ENCODE measurements at places on chromosomes 1 and 21.

DNA sequence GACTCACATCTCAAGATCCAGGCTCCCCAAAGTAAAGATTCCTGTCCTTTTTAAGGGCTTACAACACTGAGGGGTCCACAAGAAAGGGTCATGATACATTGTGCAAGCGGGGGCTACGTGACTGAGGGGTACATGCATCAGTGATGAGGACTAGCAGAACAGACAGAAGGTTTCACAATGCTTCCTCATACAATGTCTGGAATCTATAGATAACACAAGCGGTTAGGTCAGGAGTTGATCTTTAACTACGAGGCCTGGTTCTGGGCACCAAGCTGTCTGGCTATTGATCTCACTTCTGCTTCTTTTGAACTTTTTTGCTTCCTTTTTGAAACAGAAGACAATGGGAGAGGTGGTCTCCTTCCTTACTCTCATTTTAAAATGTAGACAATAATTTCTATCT, 718.6 kb downstream of the AMY1C start:
- DNase-seq = no peak

- no peak for DNase-seq
These were observed 153.3 kb upstream of the FOXD3 start for GRCh38 chr1:63169057-63169456.

- DNase-seq = no peak
These were observed 17.5 kb downstream of the COL9A2 start for GRCh38 chr1:40299366-40300248.

GRCh38 chr1:67005068-67005467, 48.9 kb downstream of the SLC35D1 start:
- DNase-seq = no peak

DNA sequence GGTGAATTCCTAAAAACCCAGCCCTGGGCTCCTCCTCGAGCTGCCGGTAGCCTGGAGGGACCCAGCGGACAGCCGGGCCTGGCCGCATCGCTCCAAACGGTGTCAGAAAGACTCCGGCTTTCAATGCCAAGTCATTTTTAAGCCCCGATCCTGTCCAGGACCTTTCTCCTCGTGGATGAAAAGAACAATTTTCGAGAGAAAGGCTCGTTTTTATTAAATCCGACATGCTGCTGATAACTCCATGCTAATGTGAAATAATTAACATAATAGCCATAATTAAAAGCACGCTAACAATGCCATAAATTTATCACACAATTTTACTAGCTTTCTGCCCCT, 4.6 kb upstream of the FOXD3 start:
- no peak for DNase-seq

- no peak for DNase-seq
These were observed 302.7 kb downstream of the DISC1 start for GRCh38 chr1:231929311-231929710.

GRCh38 chr1:39328586-39329121, 124.2 kb downstream of the MACF1 start:
- DNase-seq = no peak
